Left forelimb (tissue), 1 donor: ENCODE measurements at places on chromosomes 6 and 20.

GRCh38 chr20:3739054-3739925, 6.8 kb downstream of the HSPA12B start:
- no peak for DNase-seq

- DNase-seq: no peak
These were observed 2.1 kb downstream of the TGM6 start for GRCh38 chr20:2382833-2383232.

GRCh38 chr20:58045579-58045978, 182.9 kb downstream of the ANKRD60 start:
- DNase-seq: peak; percentile 45

DNA sequence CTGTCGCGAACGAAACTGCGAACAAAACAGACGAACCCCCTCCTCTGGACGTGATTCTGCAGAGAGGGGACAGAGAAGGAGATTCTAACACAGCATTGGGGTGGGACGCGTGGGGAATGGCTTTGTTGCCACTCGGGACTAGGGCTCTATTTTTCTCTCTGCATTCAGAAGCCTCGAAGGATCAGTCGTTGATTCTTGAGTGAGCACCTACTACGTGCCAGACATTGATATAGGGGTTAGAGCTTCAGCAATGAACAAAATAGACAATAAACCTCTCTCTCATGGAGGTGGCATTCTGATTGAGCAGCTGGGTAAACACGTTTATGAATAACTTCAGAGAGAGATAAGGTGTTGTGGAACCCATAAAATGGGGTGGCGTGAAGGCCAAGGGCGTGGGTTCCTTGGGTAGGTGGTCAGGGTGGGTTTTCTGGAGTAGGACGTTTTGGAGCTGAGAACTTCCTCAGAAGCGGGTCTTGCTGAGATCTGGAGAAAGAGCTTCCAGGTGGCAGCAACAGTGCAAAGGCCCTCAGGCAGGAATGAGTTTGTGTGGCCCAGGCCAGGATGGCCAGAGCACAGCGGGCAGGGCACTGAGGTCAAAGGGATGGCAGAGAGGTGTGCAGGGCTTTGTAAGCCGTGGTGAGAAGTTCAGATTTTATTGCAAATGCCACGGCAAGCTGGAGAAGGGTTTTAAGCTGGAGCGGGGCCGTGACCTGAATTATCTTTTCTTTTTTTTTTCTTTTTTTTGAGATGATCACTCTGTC, 884 bp downstream of the SLC2A10 start:
- DNase-seq: no peak

DNA sequence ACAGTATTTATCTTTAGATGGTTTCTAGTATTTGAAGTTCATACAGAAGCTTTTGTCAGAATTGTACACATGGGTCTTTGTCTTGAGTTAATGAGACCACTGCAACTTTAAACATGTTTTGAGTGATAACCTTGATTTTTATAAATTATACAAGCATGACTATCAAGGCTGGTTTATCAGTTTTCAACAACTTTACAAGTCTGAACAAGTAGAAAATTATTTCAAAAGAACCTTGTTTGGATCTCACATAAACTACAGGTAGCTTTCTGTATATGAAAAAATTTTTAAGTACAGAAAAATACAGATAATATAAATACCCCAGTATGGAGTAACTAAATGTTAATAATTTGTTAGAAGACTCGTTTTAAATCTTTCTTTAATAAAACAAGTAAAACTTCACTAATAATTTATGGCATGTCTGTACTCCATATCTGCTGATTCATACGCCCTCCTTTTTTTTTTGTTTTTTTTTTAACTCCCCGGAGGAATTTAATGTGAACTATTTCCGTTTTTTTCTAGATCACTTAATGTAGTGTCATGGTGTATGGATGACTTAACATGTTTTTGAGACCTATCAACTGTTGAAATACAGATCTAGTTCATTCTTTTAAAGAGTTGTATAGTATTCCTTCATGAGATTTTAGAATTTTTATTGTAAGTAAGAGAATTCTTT, 18.3 kb downstream of the VAPB start:
- DNase-seq: no peak

DNA sequence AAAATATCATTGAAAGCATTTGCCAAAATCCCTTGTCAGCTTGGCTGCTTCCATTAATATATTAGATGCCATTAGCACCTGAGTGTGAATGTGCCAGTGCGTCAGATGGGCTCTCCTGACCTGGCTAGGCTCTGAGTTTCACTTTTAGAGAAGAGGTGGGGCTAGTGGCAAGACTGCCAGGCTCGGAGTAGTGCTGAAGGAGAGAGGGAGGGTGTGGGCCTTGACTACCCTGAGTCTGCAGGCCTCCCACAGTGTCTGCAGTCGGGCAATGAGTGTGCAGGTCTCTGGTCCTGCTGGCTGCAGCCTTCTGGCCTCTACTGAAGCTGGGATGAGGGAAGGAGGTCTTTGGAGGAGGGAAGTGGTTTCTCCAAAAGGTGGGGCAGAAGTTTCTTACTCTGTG, 34.6 kb upstream of the PNPLA1 start:
- DNase-seq: no peak

DNA sequence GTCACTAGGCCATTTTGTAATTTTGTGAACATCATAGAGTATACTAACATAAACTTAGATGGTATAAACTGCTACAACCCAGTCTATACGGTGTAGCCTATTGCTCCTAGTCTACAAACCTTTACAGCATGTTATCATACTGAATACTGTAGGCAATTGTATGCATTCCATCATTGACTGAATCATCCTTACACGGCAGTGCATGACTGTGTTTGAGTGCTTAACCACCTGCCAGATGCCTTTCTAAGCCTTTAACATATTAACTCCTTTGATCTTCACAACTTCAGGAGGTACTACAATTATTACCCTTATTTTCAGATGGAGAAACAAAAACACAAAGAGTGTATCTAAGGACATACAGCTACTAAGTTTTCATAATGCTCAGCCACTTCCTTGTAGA, 14.0 kb downstream of the DPPA5 start:
- no peak for DNase-seq

DNA sequence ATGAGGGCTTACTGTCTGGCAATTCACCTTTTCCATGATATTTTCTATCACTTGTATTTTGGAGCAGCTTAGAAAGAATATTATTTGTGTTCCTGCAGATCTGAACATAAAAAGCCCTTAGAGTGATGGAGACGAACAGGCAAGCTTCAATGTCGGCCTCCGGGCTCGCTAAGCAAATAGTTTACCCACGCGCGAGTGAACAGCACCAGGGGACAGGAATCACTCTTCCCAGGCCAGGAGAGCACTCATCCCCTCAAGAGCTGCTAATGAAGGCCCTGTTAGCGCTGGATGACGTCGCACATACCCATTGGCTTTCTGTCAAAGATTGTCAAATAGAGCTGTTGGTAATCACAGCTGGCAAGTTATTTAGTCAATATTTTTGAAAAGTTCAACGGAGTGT, 395.7 kb downstream of the ZFAND3 start:
- no peak for DNase-seq

DNA sequence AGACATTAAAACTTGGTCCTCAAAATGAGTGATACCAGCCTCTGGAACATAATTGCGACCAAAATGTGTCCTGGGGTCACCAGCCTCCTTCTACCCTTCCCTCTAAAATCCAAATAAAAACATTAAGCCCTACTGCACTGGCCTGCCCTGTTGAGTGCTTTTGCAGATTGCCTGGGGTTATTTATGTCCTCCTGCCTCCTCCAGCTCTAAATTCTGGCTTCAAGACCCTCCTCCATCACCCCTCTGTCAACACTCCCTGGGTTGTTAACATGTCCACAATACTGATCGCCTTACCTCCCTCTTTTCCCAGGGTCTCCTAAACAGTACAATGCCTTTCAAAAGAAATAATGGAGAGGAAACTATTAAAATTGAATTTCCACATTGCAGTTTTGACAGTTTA, 327.5 kb downstream of the NRN1 start:
- no peak for DNase-seq

DNA sequence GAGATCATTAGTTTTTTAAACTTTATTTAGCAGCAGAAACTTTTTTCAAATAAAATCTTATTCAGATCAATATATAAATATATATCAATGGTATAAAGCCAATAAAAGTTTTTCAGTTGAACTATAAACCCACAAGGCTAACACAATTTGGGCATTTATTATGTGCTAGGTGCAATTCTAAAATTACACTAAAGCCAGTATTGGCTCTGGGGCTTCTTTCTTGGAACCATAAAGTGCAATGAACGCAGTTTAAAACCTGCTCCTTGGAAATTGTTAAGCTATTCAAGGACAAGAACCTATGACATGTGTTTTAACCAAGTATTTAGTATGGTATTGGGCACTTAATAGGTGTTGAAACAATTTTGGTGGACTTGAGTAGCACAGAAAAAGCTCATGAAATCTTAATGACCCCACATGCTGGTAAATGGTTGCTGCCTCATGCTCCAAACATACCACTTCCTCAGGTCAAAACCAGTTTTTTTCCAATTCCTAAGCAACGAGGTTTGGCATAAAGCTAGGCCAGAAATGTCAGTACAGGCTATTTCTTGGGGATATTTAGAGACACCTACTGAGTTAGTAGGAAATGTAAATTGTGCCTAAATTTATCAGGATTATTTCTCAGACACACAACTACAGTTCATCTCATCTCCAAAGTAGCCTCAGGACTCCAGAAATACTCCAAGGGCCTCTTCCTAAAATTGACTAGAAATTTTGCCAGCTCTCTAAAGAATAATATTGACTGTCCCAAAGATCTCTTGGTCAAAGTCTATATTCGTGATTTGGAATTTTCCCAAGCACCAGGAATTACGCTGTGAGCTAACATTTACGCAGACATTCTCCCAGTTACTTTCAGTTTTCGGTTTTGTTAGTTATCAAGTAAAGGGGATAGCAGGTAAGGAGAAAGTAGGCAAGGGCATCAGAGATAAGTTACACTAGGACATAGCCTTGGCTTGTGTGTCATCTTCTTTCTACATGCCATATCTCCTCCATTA, 90.9 kb upstream of the LGSN start:
- no peak for DNase-seq

GRCh38 chr6:93562582-93562981, 143.2 kb upstream of the EPHA7 start:
- DNase-seq: no peak

GRCh38 chr20:51134405-51134804, 111.5 kb upstream of the KCNG1 start:
- DNase-seq: no peak

GRCh38 chr20:2839732-2840137, 720 bp downstream of the PCED1A start:
- DNase-seq: no peak

GRCh38 chr6:140155451-140156126, 781.1 kb upstream of the CITED2 start:
- DNase-seq: no peak

DNA sequence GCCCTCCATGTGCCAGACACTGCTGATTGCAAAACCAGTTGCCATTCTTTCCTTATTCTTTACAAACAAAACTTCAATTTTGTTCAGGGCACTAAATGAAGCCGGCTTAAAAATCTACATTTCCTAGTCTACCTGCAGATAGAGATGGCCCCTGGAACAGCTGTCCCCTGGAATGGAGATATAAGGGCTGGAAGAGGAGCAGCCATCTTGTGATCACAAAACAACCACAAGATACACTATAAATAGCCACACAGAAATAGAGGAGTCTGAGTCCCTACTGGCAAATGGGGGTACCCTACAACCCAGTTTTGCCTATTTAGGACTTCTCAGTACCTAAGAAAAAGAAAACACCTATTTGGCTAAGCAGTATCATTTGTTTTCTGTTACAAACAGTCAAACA, 115.9 kb upstream of the BEND6 start:
- no peak for DNase-seq

DNA sequence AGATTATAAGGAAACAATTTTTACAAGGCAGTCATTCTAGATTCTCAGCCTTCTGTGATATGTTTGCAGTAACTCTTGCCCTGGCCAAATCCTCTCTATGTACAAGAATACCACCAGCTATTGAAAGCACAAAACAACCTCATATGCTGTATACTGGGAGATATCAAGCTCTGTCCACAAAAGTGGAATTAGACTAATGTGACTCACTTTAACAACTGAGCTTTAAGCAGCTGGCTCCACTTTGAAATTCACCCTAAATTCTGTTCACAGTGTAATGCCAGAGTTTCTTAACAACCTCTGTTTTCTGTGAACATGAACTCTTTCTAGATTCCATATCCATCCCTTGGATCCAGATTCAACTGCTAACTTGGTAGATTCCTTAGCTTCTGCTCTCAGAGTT, 47.6 kb downstream of the CHD6 start:
- no peak for DNase-seq

GRCh38 chr6:30152910-30153610, 8.0 kb downstream of the TRIM10 start:
- no peak for DNase-seq

GRCh38 chr6:135655055-135655454, 157.5 kb upstream of the AHI1 start:
- DNase-seq: no peak

- DNase-seq: no peak
These were observed 180.1 kb downstream of the JARID2 start for GRCh38 chr6:15425947-15426346.

DNA sequence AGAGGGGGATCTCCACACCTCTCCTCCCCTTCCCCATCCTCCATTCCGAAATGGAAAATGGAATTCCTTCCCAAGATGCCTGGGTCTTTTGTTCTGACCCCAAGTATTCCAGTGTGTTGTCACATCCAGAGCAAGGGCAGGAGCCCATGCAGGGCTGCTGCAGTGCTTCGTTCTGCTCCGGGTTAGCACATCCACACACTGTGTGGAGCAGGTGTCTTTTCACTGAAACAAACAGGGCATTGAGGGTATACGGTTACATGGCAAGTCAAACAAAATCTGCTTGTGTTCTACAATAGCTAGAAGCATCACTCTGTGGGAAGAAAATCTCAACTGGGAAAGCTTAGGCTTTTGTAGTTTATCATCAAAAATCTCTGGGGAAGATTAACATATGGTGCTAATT, 56.9 kb downstream of the LYRM2 start:
- DNase-seq: no peak

DNA sequence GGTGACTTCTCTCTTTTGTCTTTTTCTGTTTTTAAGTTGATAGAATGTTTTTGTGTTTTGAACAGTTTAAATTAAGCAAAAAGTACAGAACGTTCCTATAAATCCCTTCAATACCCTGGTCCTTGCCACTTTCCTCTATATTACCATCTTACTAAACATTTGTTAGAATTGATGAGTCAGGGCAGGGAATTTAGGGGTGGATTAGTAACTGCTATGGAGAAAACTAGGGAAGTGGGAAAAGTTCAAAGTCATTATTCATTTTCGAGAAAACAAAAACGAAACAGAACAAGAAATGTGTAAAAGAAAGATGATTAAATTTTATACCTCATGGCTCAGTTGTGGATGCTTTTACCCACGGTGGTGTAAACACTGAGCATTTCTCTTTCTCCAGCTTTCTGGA, 240.4 kb upstream of the SULF2 start:
- DNase-seq: no peak
